ENCODE measurements at places on chromosomes 2 and 18.

DNA sequence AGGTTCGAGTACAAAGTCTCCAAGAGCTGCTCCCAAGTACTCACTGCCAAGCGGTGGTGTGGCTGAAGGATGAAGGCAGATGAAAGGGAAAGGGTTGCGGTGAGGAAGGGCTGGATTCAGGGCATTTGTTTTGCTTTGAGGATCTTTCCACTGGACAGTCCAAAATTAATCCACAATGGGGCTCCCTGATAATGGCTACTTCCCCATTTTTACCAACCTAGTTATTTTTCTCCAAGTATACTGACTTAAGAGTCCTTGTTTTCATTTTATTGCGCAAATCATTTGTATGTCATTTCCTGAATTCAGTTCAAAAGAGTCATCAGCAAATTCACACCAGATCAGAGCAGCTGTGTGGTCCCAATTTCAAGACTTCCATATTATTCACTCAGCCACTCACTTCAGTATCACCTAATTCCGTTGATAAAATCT, 464 bp upstream of the SESTD1 start:
- no peak for DNase-seq

DNA sequence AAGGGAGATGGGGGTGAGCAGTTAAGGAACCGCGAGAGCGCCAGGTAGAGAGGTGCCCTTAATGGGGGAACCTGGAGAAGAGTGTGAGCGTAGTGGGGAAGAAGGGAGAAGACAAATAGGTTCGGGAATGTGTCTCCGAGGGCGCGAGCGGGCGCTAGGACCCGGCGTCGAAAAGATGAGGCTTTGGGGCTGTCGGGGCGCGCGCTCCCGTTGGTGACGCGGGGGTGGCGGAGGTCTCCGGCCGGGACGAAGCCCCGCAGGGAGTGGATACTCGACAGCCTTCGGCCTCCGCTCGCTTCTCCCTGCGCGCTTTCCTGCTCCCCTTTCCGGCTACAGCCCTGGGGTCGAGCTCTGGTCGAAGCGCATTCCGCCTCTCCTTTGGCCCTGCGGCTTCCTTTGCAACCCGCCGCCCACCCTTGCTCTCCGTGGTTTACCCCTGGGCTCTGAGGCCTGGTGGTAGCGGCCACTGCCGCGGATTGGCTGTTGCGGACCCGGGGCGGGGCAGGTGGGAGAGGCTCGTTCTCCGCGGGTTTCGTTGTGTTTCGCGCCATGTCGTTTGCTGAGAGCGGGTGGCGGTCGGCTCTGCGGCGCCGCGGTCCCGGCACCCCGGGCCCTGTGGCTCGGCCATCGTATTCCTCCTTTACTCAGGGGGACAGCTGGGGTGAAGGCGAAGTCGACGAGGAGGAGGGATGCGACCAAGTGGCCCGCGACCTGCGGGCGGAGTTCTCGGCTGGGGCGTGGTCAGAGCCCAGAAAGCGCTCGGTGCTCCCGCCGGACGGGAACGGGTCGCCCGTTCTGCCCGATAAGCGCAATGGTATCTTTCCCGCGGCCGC, at the start of gene ARL6IP6:
ARL6IP6 (plus strand) TSS at position 545 of the 833 bp plus-strand sequence; CDS start at position 550, 5 bp downstream.
- peak; percentile 89 for DNase-seq

- no peak for DNase-seq
These were observed 151.2 kb downstream of the FMNL2 start for GRCh38 chr2:152485954-152486736.

GRCh38 chr2:46914578-46915230, 902 bp downstream of the MCFD2 start:
- DNase-seq, result no peak

DNA sequence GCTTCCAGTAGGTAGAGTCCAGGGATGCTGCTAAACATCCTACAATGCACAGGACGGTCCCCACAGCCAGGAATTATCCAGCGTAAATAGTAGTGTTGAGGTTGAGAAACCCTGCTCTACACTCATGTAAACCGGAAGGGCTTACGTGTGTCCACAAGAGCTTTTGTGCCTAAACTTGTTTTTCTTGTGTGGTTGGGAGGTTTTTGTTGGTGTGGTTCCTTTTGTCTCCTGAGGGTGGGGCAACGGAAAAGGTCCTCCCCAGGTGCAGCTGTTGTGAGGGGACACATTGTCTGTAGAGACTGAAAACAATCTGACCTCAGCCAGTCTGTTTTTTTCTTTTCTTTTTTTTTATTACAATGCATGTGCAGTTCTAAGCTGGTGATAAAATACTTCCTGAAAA, 72.7 kb upstream of the MGAT5 start:
- no peak for DNase-seq

GRCh38 chr2:173150087-173150486, 74.4 kb downstream of the MAP3K20 start:
- DNase-seq, result no peak

GRCh38 chr2:10419553-10420257, 28.4 kb downstream of the ODC1 start:
- no peak for DNase-seq

DNA sequence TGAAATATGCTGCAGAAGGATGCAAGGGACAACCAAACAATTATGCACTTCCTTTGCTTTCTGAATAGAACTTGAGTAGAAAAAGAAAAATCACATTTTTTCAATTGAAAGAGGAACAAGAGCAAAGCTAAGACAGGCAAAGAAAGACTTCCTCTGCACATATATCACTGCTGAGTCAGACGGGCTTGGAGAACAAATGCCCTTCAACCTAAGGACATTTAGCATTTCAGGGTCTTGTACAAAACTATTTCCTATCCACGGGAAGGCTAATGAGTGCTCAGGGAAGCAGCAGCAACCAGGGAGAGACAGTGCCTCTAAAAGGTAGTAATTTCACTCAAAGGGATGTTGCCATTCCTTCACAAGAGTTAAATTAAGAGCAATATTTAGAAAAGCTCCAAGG, 570.0 kb upstream of the GCFC2 start:
- DNase-seq, result no peak

GRCh38 chr2:222927600-222927999, 66.8 kb downstream of the ACSL3 start:
- no peak for DNase-seq

GRCh38 chr2:54295911-54296310, 39.9 kb upstream of the TSPYL6 start:
- no peak for DNase-seq

DNA sequence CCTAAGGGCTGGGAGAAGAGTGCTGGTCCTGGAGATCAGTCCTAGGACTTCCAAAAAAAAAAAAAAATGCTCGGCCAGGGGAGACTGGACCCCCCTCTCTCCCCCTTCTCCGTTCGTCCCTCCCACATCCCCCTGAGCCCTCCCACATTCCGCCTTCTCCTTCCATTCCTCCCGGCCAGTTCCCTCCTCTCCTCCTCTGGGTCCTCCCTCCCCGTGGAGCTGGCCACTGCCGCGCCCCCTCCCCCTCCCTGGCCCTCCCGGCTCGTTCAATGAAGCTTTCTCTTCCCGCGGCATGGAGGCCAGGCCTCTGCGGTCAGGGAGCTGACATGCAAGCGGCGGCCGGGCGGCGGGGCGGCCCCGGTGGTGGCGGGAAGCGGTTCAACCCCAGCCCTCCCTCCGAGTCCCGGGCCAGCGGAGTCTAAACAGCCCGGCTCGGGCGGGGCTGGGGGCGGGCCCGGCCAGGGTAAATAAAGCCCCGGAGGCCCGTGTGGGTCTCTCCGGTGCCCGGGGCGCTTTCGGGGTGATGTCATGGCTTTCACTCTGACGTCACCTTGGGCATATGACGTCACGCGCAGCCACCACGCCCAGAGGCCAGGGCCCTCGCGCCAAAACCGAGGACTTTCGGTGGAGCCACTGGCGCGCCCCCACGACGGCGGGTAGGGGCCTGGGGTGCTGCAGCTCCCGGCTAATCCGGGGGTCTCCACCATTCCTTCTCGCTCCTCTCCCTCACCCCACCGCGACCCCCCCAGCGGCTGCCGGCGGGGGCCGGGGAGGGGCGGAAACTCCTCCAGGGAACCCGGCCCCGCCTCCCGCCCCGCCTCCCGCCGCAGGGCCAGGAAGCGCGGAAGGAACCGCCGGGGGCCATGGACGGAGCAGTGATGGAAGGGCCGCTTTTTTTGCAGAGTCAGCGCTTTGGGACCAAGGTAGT, at the start of the genes DOK1 and LOXL3:
DOK1 (plus strand) TSS at position 829 of the 928 bp plus-strand sequence; CDS start at position 864, 35 bp downstream.
LOXL3 (minus strand) TSS at position 51 of the 928 bp plus-strand sequence. CDS start 1,308 bp downstream, outside the sequence.
- peak; percentile 74 for DNase-seq

- no peak for DNase-seq
These were observed 9.5 kb downstream of the SDC1 start for GRCh38 chr2:20215183-20216040.

GRCh38 chr2:10914272-10914693, 2.5 kb downstream of the KCNF1 start:
- no peak for DNase-seq

GRCh38 chr2:201093573-201093972, 21.8 kb downstream of the NDUFB3 start:
- no peak for DNase-seq

GRCh38 chr18:78632111-78632541, 347.5 kb upstream of the SALL3 start:
- no peak for DNase-seq

GRCh38 chr2:217430916-217431576, 571.2 kb upstream of the TNP1 start:
- no peak for DNase-seq

DNA sequence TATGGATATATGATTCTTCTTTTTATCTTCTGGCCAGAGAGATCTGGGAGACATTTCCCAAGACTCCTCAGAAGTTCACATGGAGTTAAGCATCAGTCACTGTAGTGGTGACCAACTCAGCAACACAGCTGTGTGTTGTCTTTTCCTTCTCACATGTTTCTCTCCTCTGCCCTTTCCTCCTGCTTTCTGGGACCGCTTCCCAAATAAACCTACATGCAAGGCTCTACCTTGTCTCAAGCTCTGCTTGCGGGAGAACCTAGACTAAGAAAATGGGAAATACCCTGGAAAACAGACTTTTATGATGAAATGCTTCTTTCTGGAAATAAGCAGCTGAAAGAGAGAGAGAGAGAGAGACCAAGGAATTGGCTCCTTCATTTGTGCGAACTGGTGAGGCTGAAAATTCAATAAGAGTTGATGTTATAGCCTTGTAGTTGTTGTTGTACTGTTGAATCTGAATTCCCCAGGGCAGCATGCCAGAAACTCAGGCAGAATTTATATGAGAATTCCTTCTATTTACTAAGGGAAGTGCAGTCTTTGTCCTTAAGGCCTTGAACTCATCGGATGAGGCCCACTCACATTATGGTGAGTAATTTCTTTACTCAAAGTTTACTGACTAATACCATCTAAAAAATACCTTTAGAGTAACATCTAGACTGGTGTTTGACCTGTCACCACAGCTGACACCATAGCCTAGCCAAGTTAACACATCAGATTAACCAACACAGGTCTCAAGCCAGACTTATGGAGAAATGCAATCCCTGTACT, 22.7 kb upstream of the DSC1 start:
- DNase-seq, result no peak

DNA sequence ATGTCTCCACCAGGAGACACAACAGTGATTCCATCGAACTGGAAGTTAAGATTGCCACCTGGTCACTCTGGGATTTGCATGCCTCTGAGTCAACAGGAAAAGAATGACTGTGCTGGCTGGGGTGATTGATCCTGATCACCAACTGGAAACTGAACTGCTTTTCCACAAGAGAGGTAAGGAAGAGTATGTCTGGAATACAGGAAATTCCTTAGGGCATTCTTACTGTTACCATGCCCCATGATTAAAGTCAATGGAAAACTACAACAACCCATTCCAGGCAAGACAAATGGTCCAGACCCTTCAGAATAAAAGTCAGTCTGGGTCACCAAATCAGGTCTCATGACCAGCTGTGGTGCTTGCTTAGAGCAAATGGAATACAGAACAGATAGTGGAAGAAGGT, 12.0 kb upstream of the DDX1 start:
- DNase-seq, result no peak

DNA sequence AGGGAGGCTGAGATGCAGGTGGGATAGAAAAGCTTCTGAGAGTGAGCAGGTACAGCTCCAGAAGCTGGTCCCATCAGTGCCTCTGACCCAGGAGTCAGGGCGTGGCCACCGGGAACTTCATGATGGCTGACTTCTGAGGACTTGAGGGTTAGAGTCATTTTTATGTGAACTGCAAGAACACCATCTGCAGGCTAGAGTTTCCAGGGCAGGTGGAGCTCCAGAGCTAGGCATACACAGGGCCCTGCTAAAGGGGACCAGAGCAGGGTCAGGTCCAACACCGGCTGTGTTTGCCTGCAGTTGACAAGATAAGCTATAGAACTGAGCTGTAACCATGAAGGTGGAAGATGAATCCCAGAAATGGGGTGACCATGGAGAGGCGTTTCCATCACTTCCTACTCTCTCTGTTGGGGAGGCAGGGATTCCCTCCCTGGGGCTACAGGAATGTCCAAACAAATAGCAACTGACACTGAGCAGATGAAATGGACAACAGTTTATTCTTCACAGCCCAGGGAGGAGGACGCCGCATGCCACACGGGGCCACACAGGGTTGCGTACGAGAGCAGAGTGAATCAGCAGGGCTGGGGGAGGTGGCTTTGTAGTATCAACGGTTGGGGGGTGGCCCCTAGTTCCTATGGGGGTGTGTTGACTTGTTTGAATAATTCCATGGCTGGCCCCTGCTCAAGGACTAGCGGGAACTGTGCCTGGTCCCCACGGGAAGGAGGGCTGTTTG, 77.6 kb upstream of the ZNF516 start:
- DNase-seq, result no peak

GRCh38 chr2:218400930-218401881, 1.5 kb downstream of the CTDSP1 start:
- no peak for DNase-seq

GRCh38 chr2:152335726-152336118, 748 bp downstream of the FMNL2 start:
- no peak for DNase-seq

DNA sequence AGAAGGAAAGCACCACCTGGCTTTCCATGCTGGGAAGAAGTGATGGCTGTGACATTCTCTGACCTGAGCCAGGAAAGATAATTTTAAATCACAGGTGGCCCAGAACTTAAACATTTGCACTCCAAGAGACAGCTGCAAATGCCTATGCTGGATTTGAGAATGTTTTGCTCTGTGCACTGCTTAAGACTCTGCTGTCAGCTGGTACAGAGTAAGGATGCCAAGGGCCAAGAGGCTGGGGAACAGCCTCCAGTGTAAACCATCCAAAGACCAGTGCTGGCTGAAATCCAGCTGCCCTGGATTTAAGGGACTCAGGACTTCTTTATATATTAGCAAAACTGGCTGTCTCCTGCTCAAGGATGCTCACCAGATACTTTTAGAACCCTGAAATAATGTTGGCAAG, 3.9 kb downstream of the HOXD8 start:
- DNase-seq, result no peak
